Activated CD8-positive, alpha-beta memory T cell treated with anti-CD3 and anti-CD28 coated beads for 24 hours (primary cell): ENCODE measurements at places on chromosomes 5 and 9.

DNA sequence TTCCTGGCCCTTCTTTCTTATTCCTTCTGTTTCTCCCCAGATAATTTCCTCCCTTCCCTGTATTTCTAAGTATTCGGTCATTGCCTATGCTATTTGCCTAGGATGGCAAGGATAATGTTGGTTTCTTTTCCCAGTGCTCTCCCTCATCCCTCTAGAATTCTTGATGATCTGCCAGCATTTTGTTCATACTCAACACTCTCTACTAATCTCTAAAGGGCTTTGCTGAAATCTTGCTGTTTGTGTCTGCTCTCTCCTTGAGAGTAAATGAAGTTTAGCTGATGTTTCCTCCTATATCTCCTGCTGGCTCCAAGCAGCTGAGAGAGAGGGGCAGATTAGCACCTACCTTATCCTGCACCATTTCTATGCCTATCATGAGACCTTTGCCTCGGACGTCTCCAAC, 38.1 kb downstream of the AGXT2 start:
- no peak for DNase-seq

DNA sequence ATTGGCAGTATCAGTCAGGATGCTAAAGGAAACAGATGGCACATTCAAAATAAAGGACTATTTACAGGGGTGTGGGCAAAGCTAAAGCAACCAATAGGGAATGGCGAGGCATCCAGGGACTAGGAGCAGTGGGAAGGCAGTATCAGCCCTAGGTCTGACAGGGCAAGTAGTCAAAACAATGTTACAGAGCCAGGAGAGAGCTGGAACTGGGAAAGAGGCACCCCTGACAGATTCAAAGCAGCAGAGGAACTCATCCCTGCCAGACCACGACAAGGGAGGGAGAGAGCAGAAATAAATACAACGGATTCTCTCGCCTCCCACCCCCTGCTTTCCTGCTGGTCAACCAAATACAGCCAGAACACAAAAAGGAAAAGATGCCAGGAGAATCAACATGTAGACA, 371.5 kb downstream of the NR2F1-AS1 start:
- DNase-seq = no peak

DNA sequence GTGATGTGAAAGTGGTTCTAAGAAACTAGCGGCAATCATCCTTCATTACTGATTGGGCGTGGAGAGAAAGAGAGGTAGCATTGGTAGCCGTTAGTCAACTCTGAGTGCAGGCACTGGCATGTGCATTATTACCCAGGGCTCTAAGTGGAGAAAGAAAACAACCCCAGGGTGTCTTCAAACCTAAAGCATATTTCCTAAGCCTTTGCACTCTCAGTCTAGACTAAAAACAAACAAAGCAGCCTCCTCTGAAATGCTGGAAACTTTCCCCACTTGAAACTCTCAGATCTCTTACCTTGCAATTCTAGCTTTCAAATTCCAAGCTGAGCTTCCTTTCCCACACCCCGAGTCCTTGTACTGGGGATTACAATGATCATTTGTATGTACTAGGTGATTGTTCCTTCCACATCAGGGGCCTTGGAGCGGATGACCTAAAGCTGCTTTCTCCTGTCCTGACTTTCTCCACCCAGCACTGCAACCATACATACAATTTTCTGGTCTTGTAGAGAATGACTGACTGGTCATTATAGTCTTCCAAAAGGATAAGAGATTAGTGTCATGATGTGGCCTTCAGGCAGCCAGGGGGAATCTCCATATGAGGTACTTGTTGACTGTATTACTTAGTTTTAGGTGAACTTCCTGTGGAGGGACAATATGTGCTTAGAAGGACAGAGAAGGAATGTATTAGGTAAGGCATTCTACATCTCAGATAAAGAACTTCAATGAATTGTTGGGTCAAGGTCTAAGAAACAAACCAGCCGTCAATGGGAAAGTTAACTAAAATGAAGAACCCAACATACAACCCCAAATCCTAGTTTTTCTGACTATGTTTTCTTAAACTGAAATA, 98.3 kb upstream of the CDKN2B start:
- no peak for DNase-seq

DNA sequence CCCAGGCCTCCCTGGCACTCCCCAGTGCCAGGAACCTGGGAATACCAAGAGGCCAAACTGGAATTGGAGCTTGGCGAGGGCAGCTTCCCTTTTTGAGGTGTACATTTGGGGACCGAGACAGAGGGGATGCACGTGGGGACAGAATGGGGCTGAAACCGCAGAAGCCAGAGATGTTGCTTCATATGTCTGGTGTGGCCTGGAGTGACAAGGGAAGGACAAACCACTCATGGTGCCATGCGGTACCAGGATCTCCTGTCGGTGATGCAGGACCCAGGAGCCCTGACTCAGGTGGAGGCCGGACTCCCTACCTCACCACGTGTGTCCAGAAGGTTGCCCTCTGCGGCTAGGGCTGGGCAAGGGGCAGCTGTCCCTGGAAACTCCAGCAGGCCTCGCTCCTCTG, 4.0 kb upstream of the CSF2 start:
- no peak for DNase-seq

- DNase-seq = no peak
Measured at GRCh38 chr5:67194166-67194565, 2.4 kb downstream of the CD180 start.

- no peak for DNase-seq
Measured at GRCh38 chr5:108989761-108990392, 242.2 kb downstream of the FER start.

GRCh38 chr5:102863764-102864560, 108.9 kb downstream of the PAM start:
- DNase-seq = no peak

DNA sequence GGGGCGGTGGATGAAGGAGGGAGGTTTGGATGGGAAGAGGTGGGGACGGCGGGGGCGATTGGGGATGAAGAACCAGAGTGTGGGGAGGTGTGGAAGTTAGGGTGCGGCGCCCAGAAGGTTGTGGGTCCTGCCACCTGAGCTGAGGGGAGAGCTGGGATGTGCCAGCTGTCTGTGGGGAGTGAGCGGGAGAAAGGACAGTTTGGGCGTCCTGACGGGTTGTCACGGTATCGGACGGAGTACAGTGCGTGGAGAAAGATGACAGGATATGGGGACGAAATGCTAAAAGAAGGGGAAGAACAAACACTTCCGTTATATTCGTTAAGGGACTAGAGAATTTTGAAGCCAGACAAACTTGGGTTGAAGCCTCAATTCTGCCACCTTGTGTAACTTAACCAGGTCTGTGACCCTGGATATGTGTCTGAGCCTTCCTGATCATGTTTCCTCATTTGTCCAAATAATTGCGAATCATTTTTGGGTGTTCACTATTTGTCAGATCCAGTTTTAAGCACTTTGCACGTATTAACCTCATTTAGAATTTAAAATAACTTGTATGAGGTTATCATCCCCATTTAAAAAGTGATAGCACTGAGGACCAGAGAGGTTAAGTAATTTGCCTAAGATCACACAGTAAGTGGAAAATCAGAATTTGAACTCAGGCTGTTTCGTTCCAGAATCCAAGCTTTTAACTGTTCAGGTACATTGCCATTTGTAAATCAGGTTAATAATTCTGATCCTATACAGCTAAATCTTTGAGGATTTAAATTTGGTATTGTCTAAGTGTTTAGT, 689 bp downstream of the CNTRL start:
- DNase-seq = no peak

- DNase-seq = no peak
Measured at GRCh38 chr9:121489344-121489743, 10.3 kb downstream of the GGTA1 start.

DNA sequence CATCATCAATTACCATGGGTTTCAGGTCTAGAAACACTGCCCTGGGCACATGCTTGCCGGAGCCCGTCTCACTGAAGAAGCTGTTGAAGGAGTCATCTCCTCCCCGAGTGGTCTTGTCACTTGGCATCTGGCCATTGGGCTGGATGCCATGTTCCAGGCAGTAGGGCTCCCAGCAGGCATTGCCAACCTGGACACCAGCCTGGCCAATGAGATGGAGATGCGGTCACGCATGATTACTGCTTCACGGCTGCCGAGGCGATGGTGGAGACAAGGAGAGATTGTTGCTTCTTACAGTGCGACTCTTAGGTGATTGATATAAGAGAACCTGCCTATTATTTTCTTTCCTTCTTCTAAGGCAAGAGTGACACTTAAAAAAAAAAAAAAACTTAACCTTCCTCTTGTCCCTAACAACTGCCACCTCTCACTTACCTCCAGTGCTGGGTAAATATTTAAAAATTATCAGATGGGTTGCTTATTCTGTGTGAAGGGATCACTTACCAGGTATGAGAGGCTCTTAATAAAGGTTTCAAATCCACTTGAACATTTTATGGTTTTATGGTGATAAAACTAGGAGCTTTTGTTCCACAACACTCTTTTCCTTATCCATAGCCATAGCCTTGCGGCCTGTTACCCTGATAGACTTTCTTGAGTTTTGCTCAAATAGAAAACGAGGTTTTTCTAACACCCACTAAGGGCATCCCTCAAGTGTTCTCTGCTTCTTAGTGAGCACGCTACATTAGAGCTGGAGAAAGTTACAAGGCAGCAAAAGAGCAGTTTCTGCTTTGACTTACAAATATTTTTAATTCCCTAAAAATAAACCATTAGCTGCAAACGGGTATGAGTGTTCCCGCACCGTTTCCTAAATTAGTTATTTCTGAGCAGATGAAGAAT, 41.2 kb downstream of the NIM1K start:
- DNase-seq = no peak

GRCh38 chr5:24621792-24622191, 23.0 kb downstream of the CDH10 start:
- DNase-seq = no peak

DNA sequence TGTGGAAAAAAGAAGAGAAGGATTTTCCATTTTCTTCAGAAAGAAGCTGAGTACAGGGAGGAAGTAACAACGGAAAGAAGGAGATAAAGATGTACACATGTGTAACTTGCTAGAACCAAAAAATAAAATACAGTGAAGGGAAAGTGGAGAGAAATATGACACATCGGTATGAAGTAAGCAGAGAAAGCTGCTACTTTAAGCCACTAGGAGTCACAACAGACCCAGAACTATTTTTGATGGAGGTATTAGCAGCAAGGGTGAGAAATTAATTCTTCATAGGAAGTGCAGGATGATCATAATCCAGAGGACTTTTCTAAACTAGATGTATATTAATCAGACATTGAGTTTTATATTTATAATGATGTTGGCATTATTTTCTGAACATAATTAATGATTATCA, 88.5 kb downstream of the FAM174A start:
- DNase-seq = no peak

DNA sequence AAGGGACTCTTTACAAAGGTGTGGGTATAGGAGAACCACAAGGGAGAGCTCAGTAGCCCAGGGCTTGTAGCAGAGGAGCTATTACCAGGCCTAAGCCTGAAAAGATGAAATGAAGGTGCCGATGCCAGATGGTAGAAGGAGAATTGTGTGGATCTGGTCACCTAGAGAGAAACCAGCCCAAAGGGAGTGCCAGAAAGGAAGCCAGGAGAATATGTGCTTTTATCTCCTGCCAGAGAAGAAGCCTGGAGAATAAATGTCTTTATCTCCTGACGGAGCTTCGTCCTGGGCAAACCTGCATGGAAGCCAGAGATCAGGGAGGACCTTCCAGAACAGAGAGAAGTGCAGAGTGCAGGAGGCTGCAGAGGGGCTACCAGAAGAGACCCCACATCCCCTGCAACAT, 142.6 kb downstream of the MED10 start:
- no peak for DNase-seq

- no peak for DNase-seq
Measured at GRCh38 chr5:73633060-73633459, 7.1 kb downstream of the ARHGEF28 start.

- no peak for DNase-seq
Measured at GRCh38 chr9:134215420-134215698, 51.0 kb upstream of the RNU6ATAC start.

- DNase-seq = no peak
Measured at GRCh38 chr9:101038488-101038887, 10.0 kb downstream of the PLPPR1 start.

- no peak for DNase-seq
Measured at GRCh38 chr5:14757850-14758249, 93.3 kb downstream of the OTULIN start.

DNA sequence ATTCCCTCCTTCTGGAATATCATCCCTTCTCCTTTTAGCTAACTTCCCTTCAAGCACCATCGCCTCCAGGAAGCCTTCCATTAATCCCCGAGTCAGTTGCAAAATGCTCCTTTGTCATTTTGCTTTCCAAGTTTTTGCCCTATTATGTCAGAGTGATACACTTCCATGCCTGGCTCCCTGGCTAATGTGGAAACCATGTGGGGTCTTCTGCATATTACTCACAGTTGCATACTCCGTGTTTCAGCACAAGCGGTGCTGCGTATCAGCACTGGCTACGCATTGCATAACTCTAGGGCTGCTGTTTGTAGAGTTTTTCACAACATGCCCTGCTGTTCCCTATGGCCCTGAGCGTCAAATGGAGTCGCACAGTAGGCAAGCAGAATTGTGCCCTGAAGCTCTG, 1.9 kb downstream of the TEX53 start:
- DNase-seq = no peak

- peak; percentile 81 for DNase-seq
Measured at GRCh38 chr9:133532937-133533668, 1.4 kb upstream of the ADAMTSL2 start.

- no peak for DNase-seq
Measured at GRCh38 chr9:133397895-133398294, 19.9 kb downstream of the REXO4 start.

DNA sequence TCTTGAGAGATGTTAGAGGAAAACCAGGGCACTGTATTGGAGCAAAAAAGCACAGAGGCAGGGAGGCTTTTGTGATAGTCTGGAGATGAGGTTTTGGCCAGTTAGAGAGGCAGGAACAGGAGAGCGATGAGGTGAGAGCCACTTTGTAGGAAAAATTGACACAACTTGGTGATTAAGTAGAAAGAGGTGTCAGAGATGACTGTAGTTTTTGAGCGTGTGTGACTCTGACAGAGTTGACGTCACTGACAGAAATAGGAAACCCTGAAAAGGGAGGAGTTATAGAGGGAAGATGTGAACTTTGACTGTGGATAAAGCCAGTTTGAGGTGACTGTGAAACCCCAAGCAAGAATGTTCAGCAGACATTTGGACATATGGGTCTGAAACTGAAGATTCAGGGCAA, 15.7 kb downstream of the NFX1 start:
- DNase-seq = no peak

DNA sequence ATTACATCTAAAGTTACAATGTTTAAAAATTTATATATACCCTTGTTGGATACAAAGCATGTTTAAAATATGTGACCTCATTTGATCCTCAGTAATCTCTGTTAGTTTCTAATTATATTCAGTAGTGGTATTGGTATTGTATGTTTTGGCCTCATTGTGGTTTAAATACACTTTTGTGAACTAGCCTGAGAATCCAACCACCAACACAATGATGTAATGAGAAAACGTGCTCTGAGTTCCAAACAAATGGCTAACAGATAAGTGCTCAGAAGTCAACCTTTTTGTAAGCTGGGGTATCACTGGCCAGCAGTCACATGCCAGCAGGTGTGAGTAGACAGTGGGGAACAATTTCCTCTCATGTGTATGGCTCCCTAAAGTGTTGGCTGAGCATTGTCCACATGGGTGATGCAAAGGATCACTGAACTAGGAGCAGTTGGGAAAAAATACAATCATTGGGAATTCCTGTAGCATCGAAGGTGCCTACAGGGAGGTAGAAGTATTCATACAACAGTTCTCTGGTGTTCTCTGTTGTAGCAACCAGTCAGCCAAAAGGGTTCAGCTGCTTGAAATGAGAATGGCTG, 56.1 kb downstream of the DOCK8 start:
- DNase-seq = no peak
